ENCODE measurements at places on chromosomes 1 and 21.

DNA sequence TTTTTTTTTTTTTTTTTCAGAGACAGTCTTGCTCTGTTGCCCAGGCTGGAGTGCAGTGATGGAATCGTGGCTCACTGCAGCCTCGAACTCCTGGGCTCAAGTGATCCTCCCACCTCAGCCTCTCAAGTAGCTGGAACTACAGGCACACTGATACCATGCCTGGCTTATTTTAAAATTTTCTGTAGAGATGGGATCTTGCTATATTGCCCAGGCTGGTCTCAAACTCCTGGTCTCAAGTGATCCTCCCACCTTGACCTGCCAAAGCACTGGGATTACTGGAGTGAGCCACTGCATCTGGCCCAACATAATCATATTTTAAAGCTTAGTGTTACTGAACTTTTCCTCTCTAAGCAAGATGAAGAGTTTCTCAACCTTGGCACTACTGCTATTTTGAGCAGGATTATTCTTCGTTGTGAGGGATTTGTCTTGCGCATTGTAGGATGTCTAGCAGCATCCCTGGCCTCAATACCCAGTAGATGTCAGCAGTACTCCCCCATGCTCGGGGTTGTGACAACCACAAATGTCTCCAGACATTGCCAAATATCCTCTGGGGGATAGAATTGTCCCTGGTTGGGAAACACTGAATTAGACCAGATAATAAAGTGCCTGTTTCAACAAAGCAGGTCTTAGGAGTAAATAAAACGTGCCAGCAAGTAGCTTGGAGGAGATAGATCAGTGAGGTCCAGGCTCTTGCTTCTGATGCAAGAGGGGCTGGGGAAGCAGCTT is 15.1 kb upstream of the THRAP3 start:
- DNase-seq = no peak

DNA sequence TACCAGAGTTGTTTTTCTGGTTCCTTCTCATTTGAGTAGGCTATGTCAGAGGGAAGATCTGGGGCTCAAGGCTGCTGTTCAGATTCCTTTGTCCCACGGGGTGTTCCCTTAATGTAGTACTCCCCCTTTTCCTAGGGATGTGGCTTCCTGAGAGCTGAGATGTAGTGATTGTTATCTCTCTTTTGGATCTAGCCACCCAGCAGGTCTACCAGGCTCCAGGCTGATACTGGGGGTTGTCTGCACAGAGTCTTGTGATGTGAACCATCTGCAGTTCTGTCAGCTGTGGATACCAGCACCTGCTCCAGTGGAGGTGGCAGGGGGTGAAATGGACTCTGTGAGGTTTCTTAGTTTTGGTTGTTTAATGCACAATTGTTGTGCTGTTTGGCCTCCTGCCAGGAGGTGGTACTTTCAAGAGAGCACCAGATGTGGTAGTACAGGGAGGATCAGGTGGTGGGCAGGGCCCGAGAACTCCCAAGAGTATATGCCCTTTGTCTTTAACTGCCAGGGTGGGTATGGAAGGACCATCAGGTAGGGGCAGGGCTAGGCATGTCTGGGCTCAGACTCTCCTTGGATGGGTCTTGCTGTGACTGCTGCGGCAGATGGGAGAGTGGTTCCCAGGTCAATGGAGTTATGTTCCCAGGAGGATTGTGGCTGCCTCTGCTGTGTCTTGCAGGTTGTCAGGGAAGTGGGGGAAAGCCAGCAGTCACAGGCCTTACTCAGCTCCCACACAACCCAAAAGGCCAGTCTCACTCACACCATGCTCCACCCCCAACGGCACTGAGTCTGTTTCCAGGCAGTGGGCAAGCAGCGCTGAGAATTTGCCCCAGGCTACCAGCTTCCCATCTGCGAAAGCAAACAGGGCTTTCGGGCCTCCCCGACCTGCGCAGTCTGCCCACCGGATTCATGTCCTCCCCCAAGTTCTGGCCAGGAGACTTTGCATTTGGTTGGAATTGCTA is 64.2 kb downstream of the SERINC2 start:
- DNase-seq = peak; percentile 11

GRCh38 chr1:151825204-151825603 is 6.4 kb downstream of the RORC start:
- no peak for DNase-seq

- DNase-seq = no peak
These were observed 52.1 kb upstream of the LAPTM5 start for GRCh38 chr1:30809514-30810263.

DNA sequence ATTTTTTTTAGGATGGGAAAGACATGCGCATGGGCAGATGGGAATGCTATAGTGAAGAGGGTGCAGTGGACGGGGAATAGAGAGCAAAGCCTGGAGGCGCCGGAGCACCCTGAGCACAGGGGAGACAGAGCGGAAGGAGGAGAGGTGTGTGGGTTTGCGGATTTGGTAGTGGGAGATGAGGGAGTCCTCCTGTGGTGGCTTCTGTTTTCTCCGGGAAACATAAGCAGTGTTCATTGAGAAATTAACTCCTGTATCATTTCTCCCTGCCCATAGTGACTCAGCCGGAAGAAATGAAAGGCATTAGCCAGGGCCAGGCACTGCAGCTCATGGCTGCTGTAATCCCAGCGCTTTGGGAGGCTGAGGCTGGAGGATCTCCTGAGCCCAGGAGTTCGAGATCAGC is 4.7 kb upstream of the PTPRF start:
- no peak for DNase-seq

- no peak for DNase-seq
These were observed 9.8 kb downstream of the STPG1 start for GRCh38 chr1:24403806-24404205.

DNA sequence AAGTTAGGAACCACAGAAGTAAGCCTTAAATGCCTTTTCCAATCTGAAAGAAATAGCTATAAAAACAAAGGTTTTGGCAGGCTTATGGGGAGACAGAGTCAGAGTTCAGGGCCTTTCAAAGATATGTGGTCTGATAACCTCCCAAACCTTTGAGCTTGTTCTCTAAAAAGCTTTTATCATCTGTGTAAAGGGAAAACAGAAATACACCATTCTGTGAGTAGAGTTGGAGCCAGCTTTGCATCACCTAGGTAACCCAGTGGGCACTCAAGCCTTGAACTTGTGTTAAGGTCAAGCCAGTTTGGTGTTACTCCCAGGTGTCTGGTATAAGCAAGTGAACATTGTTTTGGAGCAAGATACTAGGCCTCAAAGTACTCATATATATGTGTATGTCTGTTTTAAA is 50.1 kb downstream of the LAMC1 start:
- no peak for DNase-seq

DNA sequence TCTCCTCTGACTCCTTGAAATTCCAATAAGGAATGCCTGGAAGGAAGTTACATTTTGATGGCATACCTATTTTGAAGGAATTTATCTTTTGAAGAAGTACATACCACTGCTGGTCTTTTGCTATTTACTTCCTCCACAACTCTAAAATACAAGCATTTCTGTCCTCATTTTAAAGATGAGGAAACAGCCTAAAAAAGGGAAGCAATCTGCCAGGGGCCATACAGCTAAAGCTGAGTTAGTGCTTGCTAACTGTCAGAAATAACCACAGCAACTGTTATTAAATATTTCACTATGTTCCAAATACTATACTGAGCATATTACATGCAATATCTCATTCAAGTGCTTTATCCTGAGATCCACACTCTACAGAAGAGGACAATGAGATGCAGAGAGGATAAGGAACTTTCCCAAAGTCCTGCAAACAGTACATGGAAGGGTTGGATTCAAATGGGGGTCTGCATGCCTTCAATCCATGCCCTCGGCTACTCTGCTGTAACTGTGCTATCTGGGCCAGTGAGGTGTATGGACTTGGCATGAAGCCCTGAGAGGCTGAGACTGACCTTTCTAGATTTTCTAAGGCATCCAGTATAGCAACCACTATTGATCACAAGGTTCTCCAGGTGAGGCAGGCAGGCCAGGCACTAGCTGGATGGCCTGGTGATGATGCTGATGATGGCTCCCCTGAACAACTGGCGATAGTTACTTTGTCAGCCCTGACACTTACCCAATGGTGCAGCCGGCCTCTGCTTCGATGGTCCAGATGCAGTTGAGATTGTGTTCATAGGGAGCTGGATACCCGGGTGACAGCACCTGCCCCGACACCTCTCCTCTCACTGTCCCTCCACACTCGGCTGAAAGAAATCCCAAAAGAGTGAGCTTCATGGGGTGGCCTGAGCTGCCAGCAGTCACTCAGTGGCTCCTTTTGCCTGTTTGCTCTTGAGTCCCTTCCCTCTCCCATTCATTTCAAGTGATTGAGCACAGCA is 171.4 kb upstream of the HMGB4 start:
- DNase-seq = no peak

DNA sequence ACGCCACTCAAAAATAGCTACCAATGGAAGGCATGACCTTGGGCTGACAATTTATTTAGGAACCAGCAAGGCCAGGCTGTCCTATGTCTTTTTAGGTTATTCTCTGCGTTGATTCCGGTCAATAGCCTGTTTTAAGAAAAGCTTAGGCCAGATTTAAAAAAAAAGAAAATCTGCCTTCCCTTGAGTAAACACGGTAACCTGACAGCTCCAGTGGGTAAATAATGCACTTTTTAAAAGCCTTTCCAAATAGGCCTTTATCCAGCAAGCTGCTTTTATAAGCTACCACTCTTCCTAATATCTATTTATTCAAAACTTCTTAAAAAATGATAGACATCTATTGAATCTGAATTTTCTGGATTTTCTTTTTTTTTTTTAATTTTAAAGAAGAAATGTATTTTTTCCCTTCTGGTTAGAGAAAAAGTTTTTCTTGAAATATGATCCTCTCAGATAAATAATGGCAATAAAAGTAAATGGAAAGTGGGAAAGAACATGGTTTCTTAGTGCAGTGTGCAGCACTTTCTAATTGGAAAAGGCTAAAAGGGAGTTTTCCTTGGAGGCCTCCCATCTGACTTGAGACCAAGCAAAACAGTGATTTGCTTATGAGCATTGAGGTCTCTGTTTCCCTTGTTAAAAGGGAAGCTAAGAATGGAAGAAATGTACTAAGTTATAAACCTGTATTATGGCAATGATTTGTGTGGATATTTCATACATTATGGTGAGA is 281.0 kb upstream of the RUNX1 start:
- no peak for DNase-seq

DNA sequence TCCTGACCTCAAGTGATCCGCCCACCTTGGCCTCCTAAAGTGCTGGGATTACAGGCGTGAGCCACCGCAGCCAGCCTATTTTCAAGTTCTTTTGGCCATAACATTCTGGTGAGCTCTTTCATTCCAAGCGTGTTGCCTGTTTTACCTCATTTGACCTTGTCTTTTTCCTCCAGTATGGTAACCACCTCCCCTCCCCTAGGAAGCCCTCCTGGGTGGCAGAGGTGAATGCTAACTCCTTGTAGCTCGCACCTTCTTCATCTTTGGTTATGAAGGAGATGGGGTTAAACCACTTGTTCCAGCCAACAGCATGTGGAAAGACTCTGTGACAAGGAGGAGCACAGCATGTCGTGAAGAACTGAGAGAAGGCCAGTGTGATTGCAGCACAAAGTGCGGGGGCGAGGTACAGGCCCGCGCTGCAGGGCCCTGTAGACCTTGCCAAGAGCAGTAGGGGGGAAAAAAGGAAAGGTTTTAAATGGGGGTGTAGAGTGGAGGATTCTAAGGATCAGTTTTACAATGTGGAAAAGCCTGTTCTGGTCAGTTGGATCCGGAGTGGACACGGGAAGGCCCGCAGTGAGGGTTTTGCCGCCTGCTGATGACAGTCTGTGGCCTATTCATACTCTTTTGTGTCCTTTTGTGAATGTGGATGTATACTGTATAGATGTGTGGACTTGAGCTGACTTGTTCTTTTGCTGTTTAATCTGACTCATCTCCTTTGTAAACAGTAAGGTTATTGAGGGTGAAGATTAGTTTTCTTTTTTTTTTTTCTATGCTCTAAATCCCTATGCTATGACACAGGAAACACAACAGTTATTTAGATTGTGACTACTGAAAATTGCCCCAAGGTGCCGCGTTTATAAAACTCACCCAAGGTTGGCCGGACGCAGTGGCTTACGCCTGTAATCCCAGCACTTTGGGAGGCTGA is 7.5 kb upstream of the ZNF436 start:
- DNase-seq = no peak

DNA sequence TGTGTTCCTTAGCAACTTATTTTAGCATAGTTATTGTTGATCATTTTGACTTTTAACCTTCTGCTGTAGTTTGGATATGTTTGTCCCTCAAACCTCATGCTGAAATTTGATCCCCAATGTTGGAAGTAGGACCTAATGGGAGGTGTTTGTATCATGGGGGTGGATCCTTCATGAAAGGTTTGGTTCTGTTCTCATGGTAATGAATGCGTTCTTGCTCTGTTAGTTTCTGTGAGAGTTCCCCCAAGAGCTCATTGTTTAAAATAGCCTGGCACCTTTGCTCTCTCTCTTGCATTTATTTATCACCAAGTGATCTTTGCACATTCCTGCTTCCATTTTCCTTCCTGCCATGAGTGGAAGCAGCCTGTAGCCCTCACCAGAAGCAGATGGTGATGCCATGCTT is 372.1 kb upstream of the VAMP3 start:
- no peak for DNase-seq

DNA sequence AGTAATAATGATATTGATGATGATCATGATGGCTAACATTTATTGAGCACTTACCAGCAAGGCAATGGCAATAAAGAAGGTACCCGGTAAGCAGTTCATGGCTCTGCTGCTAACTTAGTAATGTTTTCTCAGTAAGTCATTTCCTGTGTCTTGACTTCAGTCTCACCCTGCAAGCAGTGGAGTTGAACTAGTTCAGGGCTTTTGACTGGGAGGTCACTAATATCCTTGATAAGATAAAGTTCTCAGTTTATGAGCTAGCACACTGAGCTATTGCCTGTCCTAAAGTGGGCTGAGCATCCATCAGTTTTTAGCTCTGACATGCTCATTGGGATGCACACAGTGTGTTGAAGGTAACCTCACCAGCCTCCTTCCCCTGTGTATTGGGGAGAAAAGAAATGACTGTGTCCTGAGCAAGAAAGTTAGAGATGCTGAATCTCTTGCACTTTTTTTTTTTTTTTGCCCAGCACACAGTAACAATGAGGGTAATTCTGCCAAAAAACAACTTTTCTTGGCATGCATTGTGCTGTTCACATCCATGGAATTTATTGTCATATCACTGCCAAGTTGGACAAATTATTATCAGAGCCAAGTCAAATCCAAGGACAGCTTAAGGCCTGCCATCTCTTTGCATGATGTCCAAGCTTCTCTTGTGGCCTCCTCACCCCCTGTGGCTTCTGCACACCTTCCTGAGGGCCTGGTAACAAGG is 55.5 kb upstream of the GADD45A start:
- DNase-seq = no peak

- no peak for DNase-seq
These were observed 6.5 kb upstream of the PDXK start for GRCh38 chr21:43712268-43712942.

DNA sequence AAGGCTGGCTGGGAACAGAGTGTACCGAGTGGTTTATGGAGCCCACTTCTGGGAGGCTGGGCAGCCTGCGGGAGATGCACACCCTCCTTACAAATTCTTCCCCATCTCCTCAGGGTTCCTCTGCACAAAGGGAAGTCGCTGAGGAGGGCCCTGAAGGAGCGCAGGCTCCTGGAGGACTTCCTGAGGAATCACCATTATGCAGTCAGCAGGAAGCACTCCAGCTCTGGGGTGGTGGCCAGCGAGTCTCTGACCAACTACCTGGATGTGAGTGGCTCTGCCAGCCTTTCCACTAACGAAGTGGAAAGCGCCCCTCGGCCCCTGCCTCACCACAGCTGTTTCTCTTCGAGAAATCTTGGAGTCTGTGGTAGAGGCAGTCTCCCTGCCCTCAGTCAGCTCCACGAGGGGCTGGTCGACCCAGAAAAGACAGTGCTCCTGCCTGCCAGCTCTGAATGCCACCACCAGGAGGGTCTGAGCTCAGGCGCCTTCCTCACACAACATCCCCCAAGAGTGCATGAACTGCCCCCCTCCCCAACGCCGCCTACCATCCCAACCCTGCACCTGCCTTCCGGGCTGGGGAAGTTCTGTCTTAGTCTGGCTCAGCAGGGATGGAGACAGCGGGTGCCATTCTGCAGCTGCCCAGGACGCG is 31.8 kb downstream of the PROK1 start:
- no peak for DNase-seq
